DND-41 (cell line): ENCODE measurements at places on chromosomes 13 and 19.

DNA sequence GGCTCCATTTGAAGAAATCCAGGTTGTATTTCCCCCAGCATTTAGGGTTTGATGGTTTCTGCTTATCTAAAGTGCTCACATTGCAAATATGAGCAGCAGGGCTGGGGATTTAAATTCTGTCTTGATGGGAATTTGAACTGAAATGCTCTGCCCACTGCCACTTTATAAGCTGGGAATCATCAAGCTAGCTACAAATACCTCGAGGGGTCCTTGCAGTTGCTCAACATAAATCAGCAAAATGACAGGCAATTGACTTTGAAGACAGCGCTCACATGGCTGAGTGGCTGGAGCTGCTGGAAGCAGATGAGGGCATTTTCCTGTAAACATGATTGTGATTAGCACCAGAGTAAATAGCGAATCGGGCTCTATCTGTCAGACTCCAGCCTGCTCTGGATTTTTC, 39.4 kb upstream of the MEDAG start:
- no peak overlapping the region for H3K27ac ChIP-seq
- peaks cover 5% of the 10 kb centered on the region; the same call in 1 of the 2 replicates for H3K4me1 ChIP-seq
- no peak for DNase-seq
- H3K4me3 ChIP-seq, result no peak overlapping the region

DNA sequence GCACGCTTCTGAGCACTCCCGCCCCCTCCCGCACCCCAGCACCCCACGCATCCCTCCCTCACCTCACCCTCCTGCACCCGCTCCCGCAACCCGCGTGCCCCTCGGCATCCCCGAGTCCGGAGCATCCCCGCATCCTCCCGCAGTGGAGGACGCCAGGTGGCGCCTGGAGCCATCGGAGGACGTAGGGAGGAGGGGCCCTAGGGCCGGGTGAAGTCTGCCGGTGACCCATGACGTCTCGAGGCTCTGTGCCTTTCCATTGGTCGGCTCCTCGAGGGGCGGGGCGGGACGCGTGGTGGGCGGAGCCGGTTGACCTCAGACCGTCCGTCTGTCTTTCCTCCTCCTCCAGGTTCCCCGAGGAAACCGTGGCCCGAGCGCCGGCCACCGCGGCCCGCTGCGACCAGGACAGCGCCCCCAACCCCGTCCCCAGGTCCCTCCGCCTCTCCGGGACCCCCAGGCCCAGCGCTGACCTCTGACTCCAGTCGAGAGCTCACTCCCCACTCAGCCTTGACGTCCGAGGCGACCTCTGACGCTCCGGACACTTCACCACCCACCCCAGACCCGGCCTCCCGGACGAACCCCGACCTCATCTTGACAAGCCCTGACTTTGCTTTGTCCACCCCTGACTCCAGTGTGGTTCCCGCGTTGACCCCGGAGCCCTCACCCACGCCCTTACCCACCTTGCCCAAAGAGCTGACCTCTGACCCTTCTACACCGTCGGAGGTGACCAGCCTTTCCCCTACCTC, 19.9 kb downstream of the SBK2 start:
- H3K4me3 ChIP-seq, result peak overlapping the region; percentile 31; the same call in 1 of the 2 replicates
- DNase-seq, result peak; percentile 87
- H3K4me1 ChIP-seq, result peaks cover 10% of the 10 kb centered on the region
- H3K27me3 ChIP-seq, result no peaks in the 10 kb centered on the region

GRCh38 chr13:104976986-104977385, 1558.5 kb downstream of the EFNB2 start:
- H3K4me3 ChIP-seq, result no peak overlapping the region
- no peaks in the 10 kb centered on the region for H3K36me3 ChIP-seq
- H3K27ac ChIP-seq, result no peak overlapping the region
- no peak for DNase-seq

- DNase-seq, result no peak
- H3K4me1 ChIP-seq, result no peaks in the 10 kb centered on the region
- H3K4me3 ChIP-seq, result no peak overlapping the region
- H3K36me3 ChIP-seq, result peaks cover 20% of the 10 kb centered on the region
- no peaks in the 10 kb centered on the region for H3K27me3 ChIP-seq
Observed at GRCh38 chr13:73816702-73817101, 317.5 kb downstream of the KLF12 start.

GRCh38 chr19:47275791-47276461, 1.2 kb downstream of the INAFM1 start:
- peaks cover 25% of the 10 kb centered on the region for H3K4me1 ChIP-seq
- no peaks in the 10 kb centered on the region for H3K27me3 ChIP-seq
- no peak overlapping the region for H3K4me3 ChIP-seq
- peaks cover 3% of the 10 kb centered on the region; the same call in 1 of the 2 replicates for H3K36me3 ChIP-seq
- DNase-seq, result no peak

- H3K4me1 ChIP-seq, result no peaks in the 10 kb centered on the region
- H3K4me3 ChIP-seq, result no peak overlapping the region
- no peaks in the 10 kb centered on the region for H3K27me3 ChIP-seq
- H3K27ac ChIP-seq, result no peak overlapping the region
Observed at GRCh38 chr19:4997297-4997696, 28.4 kb downstream of the KDM4B start.

- no peaks in the 10 kb centered on the region for H3K4me1 ChIP-seq
- no peak overlapping the region for H3K27ac ChIP-seq
- H3K27me3 ChIP-seq, result peaks cover 15% of the 10 kb centered on the region
- H3K4me3 ChIP-seq, result no peak overlapping the region
Observed at GRCh38 chr13:51838240-51838846, 6.6 kb downstream of the TMEM272 start.

DNA sequence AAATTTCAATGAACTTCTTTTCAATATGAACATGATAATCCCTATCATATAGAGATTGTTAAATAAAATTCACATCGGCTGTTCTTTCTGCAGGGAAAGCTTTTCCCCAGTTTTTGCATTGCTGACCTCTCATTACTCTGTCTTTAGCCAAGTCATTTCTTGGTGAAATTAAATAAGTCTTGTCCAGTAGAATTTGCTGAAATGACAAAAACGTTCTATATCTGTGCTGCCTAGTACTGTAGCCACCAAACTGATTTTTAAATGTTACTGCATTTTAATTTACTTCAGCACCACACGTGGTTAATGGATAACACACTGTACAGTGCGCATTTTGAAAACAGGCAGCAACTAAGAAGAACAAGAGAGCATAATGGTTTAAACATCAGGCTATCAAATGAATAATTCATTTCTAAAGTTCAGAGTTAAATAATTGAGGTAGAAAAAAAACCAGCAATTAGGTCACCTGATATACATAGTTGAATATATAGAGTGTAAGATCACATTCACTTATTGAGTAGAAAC, 178.9 kb downstream of the LIG4 start:
- no peaks in the 10 kb centered on the region for H3K4me1 ChIP-seq
- H3K36me3 ChIP-seq, result no peaks in the 10 kb centered on the region
- no peak overlapping the region for H3K4me3 ChIP-seq
- no peak for DNase-seq
- no peak overlapping the region for H3K27ac ChIP-seq

GRCh38 chr13:96551546-96551945, 442.7 kb downstream of the OXGR1 start:
- no peaks in the 10 kb centered on the region for H3K27me3 ChIP-seq
- DNase-seq, result no peak
- no peaks in the 10 kb centered on the region for H3K36me3 ChIP-seq
- no peak overlapping the region for H3K4me3 ChIP-seq

GRCh38 chr19:43532571-43532961, 422 bp upstream of the ZNF575 start:
- H3K4me1 ChIP-seq, result peaks cover 31% of the 10 kb centered on the region
- no peak for DNase-seq
- H3K27me3 ChIP-seq, result no peaks in the 10 kb centered on the region

- H3K36me3 ChIP-seq, result peaks cover 29% of the 10 kb centered on the region
- H3K27me3 ChIP-seq, result no peaks in the 10 kb centered on the region
- H3K4me1 ChIP-seq, result no peaks in the 10 kb centered on the region
- DNase-seq, result no peak
- H3K4me3 ChIP-seq, result no peak overlapping the region
- no peak overlapping the region for H3K27ac ChIP-seq
Observed at GRCh38 chr13:25247360-25247759, 39.9 kb downstream of the MTMR6 start.

DNA sequence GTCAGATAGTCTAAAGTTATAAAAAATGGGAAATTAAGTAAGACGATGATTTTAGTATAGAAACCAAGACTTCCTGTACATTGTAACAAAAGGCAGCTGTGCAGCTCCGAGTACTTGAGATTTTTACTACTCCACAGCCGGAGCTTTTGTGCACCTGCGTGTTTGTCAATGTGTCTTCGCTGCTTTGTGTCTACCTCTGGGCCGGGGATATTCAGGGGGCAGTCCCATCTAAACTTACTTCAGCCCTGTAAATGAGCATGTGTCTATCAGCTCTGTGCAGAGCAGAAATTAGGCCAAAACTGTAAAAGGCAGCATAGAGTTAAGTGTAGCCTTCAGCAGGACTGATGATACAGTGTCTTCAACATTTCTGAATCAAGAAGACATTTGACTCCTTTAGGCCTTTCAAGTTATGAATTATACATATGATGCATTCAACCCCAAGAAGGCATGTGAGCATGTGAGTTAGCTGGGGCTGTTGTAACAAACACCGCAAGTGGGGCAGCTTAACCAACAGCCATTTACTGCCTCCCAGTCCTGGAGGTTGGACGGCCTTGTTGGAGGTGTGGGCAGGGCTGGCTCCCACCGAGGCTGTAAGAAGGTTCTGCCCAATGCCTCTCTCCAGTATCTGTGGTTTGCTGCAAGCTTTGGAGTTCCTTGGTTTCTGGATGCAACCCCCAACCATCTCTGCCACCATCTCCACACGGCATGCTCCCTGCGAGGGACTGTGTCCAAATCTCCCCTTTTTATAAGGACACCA, 191.0 kb upstream of the IRS2 start:
- H3K27ac ChIP-seq, result no peak overlapping the region
- H3K4me3 ChIP-seq, result no peak overlapping the region

GRCh38 chr13:58313219-58313618, 681.7 kb downstream of the PCDH17 start:
- no peak overlapping the region for H3K27ac ChIP-seq
- H3K4me3 ChIP-seq, result no peak overlapping the region
- no peak for DNase-seq
- no peaks in the 10 kb centered on the region for H3K4me1 ChIP-seq
- H3K36me3 ChIP-seq, result no peaks in the 10 kb centered on the region

GRCh38 chr13:73337532-73337931, 278.7 kb downstream of the KLF5 start:
- no peak overlapping the region for H3K4me3 ChIP-seq
- no peaks in the 10 kb centered on the region for H3K27me3 ChIP-seq
- H3K4me1 ChIP-seq, result no peaks in the 10 kb centered on the region
- H3K36me3 ChIP-seq, result no peaks in the 10 kb centered on the region
- H3K27ac ChIP-seq, result no peak overlapping the region

GRCh38 chr13:105338006-105338405, 1197.5 kb downstream of the EFNB2 start:
- peak overlapping the region; percentile 75 for H3K27ac ChIP-seq
- no peak for DNase-seq
- peaks cover 26% of the 10 kb centered on the region for H3K4me1 ChIP-seq
- H3K4me3 ChIP-seq, result no peak overlapping the region

DNA sequence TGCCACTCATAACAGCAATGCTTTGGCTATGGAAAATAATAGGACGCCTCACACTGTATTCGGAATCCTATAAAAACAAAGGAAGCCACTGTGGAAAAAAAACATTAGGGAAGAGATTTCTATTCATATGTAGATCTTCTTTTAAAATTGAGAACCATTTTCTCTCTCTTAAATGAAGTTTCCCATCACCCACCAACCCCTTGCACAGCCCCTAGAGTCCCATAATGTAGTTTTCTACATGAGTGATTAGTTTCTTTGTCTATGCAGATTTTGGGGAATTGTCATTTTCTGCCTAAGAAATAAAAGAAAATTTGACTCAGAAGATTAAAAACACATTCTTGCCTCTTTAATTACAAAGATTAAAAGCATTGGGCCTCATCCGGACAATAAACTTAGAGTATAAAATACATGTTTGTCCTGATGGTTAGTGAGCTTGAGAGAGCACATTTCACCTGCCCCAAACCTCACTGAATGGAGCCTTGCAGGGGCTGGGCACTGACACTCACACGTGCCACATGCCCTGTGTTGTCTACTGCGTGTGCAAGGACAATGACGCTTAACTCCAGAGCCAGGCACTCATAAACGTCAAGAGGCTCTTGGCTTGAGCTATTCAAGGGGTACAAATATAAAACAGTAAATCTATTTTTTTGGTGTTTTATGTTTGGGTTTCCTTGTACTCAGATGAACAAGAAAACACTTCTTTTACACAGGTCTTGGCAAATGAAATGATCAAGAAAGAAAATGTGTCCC, 40.0 kb upstream of the KL start:
- no peaks in the 10 kb centered on the region for H3K36me3 ChIP-seq
- no peak for DNase-seq
- H3K27ac ChIP-seq, result no peak overlapping the region
- H3K27me3 ChIP-seq, result no peaks in the 10 kb centered on the region

DNA sequence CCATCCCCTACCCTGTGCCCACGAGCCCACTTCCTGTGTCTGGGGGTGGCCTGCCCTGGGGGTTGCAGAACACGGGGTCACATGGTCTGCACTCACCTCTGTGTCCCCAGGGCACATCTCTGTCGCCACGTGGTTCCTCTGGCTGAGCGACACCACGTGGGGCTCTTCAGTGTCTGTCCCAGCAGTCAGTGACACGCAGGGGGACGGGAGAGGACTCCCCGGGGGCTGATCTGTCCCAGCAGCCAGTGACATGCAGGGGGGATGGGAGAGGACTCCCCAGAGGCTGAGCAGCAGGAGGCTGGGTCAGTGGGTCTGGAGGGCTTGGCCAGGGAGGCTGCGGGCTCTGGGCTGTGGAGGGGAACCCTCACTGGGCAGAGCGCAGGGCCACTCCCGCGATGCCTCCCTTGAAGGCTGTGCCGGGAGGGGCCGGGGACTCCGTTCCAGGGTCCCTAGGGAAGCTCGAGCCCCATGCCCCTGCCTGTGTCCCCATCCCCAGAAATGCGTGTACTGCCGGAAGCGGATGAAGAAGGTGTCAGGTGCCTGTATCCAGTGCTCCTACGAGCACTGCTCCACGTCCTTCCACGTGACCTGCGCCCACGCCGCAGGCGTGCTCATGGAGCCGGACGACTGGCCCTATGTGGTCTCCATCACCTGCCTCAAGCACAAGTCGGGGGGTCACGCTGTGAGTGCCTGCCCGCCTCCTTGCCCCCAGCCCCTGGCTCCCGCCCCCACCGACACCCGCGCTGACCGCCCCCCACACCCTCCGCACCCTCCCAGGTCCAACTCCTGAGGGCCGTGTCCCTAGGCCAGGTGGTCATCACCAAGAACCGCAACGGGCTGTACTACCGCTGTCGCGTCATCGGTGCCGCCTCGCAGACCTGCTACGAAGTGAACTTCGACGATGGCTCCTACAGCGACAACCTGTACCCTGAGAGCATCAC, 174.8 kb downstream of the KDM4B start:
- no peak overlapping the region; the same call in 1 of the 2 replicates for H3K27ac ChIP-seq
- 0 out of 2 replicates have a peak, but pooled peaks cover 3% of the 10 kb centered on the region for H3K4me1 ChIP-seq
- DNase-seq, result peak; percentile 47
- H3K36me3 ChIP-seq, result peaks cover 87% of the 10 kb centered on the region

DNA sequence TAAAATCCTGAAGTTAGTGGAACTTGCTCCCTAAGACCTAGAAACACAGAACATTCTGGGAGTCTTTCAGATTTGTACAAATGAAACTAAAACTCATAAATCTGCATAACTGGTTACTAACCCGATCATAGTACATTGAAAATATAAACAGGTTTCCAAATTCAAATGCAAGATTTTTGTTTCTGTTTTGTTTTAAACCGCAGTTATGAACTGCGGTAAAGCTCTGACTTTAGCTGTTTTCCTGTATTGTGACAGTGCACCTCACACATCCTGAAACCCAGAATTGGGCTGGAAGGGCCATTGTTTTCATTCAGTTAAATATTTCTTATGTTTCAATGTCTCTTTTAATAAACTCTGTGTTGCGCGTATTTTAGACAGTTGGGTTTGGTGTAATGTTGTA, 204.7 kb downstream of the SHISA2 start:
- no peak overlapping the region for H3K4me3 ChIP-seq
- H3K27me3 ChIP-seq, result no peaks in the 10 kb centered on the region
- DNase-seq, result peak; percentile 55
- peaks cover 72% of the 10 kb centered on the region for H3K4me1 ChIP-seq
- no peaks in the 10 kb centered on the region for H3K36me3 ChIP-seq
- peak overlapping the region; percentile 96 for H3K27ac ChIP-seq
